Germinal center (tissue), 1 donor: ENCODE measurements at places on chromosomes 16 and 17.
A peak's percentile ranks its signal among the peaks of the same experiment; 100 is the strongest.

- no peak for DNase-seq
Measured at GRCh38 chr17:32658470-32659418, 172.0 kb downstream of the CDK5R1 start.

GRCh38 chr17:34443619-34444469, 80.8 kb upstream of the CCL1 start:
- no peak for DNase-seq

GRCh38 chr17:67125417-67125816, 81.1 kb downstream of the CACNG1 start:
- no peak for DNase-seq

- DNase-seq, result no peak
Measured at GRCh38 chr17:57436565-57436964, 180.2 kb downstream of the MSI2 start.

- DNase-seq, result no peak
Measured at GRCh38 chr17:2051061-2051932, 3.6 kb upstream of the HIC1 start.

DNA sequence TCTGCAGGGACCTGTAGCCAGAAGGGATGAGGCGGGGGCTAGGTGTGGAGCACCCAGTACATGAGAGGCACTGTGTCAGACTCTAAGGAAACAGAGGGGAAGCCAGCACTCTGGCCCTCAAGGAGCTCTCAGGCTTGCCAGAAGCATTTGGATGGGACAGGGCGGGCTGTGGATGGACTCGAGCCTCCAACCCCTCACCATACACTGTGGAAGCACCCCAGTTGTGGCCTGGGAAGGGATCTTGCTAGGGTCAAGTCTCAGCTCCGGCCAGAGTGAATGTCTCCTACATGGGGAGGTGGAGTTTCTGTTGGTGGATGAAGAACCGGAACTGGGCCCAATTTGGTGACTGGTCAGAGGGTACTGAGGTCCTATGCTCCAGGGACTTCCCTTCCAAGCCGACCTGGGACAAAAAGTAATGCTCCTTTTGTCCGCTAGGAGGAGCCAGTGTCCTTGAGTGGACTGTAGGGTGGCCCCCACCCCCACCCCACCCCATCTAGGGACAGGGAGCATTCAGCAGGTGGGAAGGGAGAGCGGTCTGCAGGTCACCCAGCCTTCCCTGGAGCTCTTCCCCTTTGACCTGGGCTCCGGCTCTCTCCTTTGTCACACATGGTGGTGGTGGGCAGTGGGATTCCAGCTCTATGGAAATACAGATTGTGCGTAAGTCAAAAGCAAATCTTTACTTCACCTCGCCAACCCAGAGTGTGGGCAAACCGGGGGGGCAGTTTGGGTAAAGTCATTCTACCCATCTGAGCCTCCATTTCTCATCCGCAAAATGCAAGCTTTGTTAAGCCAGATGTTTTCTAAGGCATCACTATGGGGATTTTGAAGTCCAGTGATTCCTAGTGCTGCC, 20.4 kb upstream of the PHB1 start:
- peak; percentile 80 for DNase-seq

- DNase-seq, result no peak
Measured at GRCh38 chr16:67462279-67462655, 18.7 kb downstream of the ATP6V0D1 start.

- DNase-seq, result no peak
Measured at GRCh38 chr17:72456075-72456474, 335.3 kb downstream of the SOX9 start.

DNA sequence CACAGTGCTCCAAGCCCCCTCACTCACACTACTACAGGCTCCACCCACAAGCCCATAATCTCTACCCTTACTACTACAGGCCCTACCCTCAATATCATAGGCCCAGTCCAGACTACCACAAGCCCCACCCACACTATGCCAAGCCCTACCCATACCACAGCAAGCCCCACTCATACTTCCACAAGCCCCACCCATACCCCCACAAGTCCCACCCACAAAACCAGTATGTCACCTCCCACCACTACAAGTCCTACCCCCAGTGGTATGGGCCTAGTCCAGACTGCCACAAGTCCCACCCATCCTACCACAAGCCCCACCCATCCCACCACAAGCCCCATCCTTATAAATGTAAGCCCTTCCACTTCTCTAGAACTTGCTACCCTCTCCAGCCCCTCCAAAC, 13.8 kb downstream of the RIPOR1 start:
- peak; percentile 92 for DNase-seq

GRCh38 chr17:79843816-79844800, 4.9 kb upstream of the CBX4 start:
- no peak for DNase-seq

GRCh38 chr17:3557768-3558583, at the start of gene TRPV3:
TRPV3 (minus strand) TSS chr17:3557812; CDS start chr17:3554850, 2,962 bp downstream.
- DNase-seq, result peak; percentile 87

DNA sequence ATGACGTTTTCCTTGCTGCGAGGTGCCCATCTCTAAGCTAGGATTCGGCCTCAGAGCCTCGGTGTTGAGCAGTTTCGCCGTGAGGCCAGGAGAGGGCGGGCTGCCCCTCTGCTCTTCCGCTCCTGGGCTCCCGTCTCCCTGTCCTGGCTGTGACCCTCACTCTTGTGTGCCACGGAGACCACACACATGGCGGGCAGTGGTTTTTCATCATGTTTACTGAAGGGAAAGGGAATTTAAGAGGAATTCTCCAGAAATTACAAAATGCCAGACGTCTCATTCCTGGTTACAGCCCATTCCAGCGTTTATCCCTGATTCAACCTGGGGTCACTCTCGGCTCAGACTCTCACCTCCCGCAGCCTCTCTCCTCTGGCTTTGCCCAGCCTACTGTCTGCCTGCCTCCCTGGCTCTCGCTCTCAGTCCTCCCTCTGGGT, 96.8 kb upstream of the ELAC2 start:
- peak; percentile 39 for DNase-seq

GRCh38 chr16:28164140-28164539, 47.6 kb downstream of the XPO6 start:
- DNase-seq, result no peak

GRCh38 chr16:13909872-13910303, 10.1 kb upstream of the ERCC4 start:
- no peak for DNase-seq

DNA sequence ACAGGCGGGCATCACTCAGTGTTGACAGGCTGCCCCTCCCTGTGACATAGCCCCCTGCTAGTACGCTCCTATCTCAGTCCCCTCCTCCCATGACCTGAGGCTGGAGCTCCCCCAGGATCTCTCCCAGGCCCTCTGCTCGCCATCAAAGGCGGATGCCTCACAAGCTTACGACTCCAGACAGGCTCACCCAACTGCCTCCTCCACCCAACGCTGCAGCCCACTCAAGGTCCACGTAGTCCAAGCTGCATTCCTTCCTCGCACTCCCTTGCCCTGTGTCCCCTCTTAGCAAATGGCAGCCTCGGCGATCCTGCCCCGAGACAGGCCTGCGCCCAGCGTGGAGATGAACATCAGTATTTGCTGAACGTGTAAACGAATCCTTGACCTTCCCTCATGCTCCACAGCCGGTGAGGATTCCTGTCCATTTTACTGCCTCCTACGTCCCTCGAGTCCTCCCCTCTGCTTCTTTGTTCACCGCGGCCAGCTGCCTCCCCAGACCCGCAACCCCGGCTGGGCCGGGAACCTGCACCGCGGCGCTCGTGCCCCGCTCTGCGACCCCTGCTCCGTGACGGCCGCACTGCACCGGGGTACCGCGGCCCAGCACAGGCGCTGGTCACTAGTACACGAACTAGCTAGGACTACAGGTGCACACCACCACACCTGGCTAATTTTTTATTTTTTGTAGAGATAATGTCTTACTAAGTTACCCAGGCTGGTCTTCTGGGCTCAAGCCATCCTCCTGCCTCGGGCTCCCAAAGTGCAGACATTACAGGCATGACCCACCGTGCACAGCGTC, 838 bp upstream of the TMEM97 start:
- DNase-seq, result peak; percentile 30

- no peak for DNase-seq
Measured at GRCh38 chr17:5299383-5299782, 17.3 kb downstream of the RABEP1 start.
